CD4-positive, alpha-beta T cell (primary cell): ENCODE measurements at places on chromosomes 2 and 18.
A peak's percentile ranks its signal among the peaks of the same experiment; 100 is the strongest.

DNA sequence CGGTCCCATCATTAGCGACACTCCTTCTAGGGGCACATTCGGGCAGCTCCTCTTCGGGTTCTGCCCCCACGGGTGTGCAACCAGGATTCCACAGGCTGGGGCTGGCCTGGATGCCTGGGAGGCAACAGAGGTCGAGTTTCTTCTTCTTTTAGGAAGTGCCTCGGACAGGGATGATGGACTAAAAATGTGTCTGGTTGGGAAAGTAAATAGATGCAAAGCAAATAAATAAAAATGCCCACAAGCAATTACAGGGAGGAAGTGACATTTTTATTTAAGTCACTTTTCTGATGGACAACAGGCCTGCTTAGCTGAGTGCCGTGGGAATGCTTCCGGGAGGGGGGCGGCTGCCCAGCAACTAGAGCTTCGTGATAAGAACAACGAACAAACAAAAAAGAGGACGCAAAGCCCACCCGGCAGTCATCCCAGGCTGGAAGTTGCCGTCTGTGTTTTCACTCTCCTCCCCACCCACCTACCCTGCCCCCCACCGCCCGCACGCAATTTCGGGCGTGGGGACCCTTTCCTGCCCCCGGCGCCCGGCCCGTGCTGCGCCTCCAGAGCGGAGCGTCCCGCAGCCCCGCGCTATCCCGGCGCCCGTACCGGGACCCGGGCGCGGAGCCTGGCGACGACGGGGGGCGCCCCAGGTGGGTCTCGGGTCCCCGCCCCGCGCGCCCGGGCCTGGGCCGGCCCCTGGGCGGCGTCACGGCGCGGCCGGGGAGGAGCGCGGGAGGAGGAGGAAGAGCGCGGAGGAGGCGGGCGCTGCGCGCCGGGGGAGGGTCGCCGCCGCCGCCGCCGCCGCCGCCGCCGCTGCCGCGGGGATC, 412 bp upstream of the NCK2 start:
- DNase-seq: peak; percentile 48

GRCh38 chr2:38265461-38265860, 111.6 kb downstream of the ATL2 start:
- no peak for DNase-seq

DNA sequence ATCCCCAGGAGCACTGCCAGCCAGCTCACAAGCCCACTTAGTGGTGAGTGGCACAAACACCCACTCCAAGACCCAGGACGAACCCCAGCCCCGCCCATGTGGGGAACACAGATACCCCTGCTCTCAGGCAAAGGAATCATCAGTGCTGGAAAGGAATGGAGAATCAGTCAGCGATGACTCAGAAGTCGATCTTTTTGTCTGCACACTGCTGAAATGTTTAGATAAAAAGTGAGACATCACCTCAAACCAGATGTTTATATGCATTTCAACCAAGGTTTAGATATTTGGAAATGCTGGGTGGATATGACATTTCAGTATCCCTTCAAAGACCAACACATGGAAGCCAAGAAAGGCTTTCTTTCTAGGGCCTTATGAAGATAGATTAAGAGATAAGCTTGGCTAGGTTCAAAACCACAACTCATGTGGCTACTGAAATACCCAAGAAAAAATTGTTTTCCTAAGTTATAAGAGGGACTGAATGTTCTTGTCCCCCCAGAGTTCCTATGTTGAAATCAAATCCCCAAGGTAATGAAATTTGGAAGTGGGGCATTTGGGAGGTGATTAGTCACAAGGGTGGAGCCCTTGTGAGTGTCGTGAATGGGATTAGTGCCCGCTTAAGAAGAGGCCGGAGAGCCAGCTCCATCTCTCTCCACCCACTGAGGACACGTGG, 43.7 kb downstream of the POU3F3 start:
- no peak for DNase-seq

- no peak for DNase-seq
These were observed 142.7 kb downstream of the EML6 start for GRCh38 chr2:54866179-54866578.

- DNase-seq: no peak
These were observed 64.0 kb upstream of the SLC14A2 start for GRCh38 chr18:45551142-45551815.

DNA sequence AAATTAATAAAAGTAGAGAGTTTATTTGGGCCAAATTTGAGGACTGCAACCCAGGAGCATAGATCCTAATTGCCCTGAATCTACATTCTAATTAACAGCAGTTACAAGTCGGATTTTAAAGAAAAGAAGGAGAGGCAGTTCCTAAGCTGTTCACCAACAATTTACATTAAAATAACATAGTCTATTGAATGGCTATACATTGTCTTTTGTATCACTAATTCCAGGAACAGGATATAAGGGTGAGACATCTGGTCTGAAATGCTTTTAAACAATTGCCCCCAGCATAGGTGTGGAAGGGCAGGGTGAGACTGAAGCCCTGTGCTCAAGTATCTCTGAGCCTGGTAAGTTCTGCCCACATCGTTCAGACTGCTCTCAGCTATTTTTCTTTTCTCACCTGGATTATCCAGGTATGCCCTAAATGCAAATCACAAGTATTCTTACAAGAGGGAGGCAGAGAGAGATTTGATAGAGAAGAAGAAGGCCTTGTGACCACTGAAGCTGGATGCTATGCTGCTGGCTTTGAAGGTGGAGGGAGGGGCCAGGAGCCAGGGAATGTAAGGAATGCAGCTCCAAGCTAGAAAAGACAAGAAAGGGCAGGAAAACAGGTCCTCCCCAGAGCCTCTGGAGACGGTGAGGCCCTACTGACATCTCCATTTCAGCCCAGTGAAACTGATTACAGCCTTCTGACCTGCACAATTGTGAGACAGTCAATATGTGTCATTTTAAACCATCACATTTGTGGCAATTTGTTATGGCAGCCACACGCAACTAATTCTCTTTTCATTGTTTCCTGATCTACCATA, 189.4 kb upstream of the ARL4C start:
- no peak for DNase-seq
